ENCODE measurements at places on chromosomes 2 and 18. TPM values are rescaled to one million over a fixed set of nuclear protein-coding genes. Genes with fewer than 3 reads are reported as not detected.

The PCARE gene
- total RNA-seq: not detected

The SALL3 gene
- not detected for total RNA-seq

The GCKR gene
- not detected for total RNA-seq

The PLCL1 gene
- 5.8 TPM for total RNA-seq

The GAREM2 gene
- 0.35 TPM for total RNA-seq

The SH2D6 gene
- 13.5 TPM for total RNA-seq

The SERPINB8 gene
- total RNA-seq: 20.2 TPM

The GREB1 gene
- 1.7 TPM for total RNA-seq

The MAP2 gene
- 5.2 TPM for total RNA-seq

The MYCN gene
- 3.9 TPM for total RNA-seq

The TTN gene
- total RNA-seq: 11.0 TPM

- H3K4me3 ChIP-seq: no peak overlapping the region
- H3K27ac ChIP-seq: no peak overlapping the region
- no peak for DNase-seq
- no peaks in the 10 kb centered on the region for H3K27me3 ChIP-seq
Measured at GRCh38 chr18:60018618-60019462, 119.0 kb downstream of the PMAIP1 start.

DNA sequence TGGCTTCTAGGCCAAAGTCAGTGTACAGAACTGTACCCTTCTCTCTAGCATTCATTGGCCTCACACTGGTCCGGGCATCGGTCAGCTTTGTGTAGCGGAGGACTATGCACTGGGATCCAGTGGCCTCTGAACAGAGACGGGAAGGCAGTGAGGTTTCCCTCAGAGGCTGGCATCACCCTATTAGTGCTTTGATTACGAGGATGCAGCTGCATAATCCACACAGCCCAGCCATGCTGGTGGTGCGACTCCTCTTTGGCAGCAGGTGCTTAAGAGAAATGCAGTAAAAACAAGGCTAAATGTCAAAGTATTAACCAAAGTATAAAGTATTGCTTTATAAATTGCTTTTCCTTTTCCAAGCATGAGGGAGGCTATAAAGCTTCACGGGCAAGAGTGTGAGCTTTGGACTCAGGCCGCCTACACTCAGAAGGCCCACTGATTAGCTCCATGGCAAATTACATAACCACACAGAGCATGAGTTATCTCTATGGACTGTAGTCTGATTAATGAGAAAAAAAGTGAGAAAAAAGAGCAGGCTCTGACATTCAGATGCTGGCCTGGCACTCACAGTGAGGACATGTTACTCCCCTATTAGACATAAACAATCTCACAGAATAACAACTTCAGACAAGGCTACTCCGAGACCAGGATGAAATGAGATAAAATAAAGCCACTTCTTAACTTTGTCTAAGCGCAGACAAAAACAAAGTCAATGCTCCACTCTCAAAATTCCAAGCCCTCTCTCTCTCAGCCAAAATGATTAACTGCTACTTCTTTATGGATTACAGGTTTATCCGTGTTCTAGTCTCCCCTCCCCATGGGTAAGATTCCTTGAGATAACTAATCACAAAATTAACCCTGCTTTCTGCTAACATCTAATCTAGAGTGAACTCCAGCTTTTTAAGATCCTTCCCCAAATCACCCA is 6.4 kb upstream of the CRYGC start:
- no peaks in the 10 kb centered on the region for H3K27me3 ChIP-seq
- H3K4me1 ChIP-seq: peaks cover 3% of the 10 kb centered on the region
- no peaks in the 10 kb centered on the region for H3K36me3 ChIP-seq
- no peak overlapping the region for H3K4me3 ChIP-seq
- DNase-seq: no peak
- H3K27ac ChIP-seq: peak overlapping the region; percentile 81

GRCh38 chr2:172438741-172439508 is 11.5 kb downstream of the ITGA6 start:
- no peaks in the 10 kb centered on the region for H3K27me3 ChIP-seq
- peak overlapping the region; percentile 84 for H3K27ac ChIP-seq
- no peak overlapping the region for H3K4me3 ChIP-seq
- DNase-seq: no peak

GRCh38 chr2:134175834-134176233 is 78.0 kb upstream of the MGAT5 start:
- no peak for DNase-seq
- no peak overlapping the region for H3K27ac ChIP-seq
- no peak overlapping the region for H3K4me3 ChIP-seq
- H3K27me3 ChIP-seq: no peaks in the 10 kb centered on the region
- H3K36me3 ChIP-seq: no peaks in the 10 kb centered on the region

GRCh38 chr18:3995476-3996102 is 459.5 kb downstream of the DLGAP1 start:
- peak; percentile 25 for DNase-seq
- no peaks in the 10 kb centered on the region for H3K27me3 ChIP-seq
- no peak overlapping the region for H3K27ac ChIP-seq
- no peaks in the 10 kb centered on the region for H3K36me3 ChIP-seq
- H3K4me1 ChIP-seq: no peaks in the 10 kb centered on the region

GRCh38 chr18:70417847-70418246 is 129.0 kb downstream of the SOCS6 start:
- H3K27me3 ChIP-seq: no peaks in the 10 kb centered on the region
- H3K36me3 ChIP-seq: no peaks in the 10 kb centered on the region
- no peaks in the 10 kb centered on the region for H3K4me1 ChIP-seq
- DNase-seq: no peak
- H3K4me3 ChIP-seq: no peak overlapping the region

DNA sequence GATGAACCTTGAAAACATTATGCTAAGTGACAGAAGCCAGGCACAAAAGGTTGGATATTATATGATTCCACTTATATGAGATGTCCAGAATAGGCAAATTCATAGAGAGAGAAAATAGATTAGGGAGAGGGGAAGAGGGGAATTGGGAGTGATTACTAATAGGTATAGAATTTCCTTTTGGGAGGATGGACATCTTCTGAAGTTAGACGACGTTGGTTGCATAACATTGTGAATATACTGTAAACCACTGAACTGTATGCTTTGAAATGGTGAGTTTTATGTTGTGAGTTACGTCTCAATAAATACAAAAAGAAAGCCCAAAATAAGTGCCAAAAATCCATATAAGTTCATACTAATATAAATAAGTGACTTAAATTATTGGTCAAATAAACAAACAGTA is 18.6 kb upstream of the CYP26B1 start:
- no peak overlapping the region for H3K27ac ChIP-seq
- no peak overlapping the region for H3K4me3 ChIP-seq
- H3K4me1 ChIP-seq: no peaks in the 10 kb centered on the region
- H3K36me3 ChIP-seq: no peaks in the 10 kb centered on the region
- DNase-seq: no peak
- no peaks in the 10 kb centered on the region for H3K27me3 ChIP-seq

DNA sequence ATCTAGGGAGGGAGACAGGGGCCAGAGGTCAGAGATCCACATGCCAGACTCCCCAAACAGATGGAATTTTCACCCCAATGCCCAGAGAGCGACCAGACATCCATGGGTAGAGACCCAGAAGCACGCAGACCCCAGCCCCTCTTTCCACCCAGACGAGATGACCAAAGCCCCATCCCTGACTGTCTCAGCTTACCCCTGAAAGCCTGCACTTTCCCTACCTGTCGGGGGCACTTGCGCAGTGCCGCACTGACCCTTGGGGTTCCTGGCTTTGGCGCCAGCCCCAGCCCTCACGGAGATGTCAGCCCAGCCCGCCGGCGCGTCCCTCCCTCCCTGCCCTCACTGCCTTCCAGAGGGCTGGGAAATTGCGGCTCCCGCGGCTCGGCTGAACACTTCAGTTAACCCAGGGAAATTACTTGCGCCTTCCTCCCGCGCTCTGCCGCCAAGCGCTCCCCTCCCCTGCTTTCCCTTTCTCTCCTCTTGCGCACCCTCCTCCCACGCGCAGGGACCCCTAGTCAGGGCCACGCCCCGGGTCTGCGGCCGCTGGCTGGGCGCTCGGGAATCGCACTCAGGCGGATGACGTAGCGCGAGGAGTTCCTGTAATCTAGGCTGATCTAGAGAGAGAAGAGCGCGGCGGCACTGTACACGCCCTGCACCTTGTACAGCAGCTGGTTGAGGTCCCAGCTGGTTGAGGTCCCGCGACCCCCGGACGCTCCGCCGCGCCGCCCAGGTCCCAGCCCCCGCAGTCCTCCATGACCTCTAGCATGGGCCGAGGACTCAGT is 12.0 kb downstream of the ALPG start:
- DNase-seq: no peak
- H3K4me1 ChIP-seq: peaks cover 25% of the 10 kb centered on the region
- H3K4me3 ChIP-seq: no peak overlapping the region
- no peaks in the 10 kb centered on the region for H3K36me3 ChIP-seq
- no peak overlapping the region for H3K27ac ChIP-seq

- H3K27ac ChIP-seq: no peak overlapping the region
- no peak for DNase-seq
- no peak overlapping the region for H3K4me3 ChIP-seq
- H3K27me3 ChIP-seq: no peaks in the 10 kb centered on the region
Measured at GRCh38 chr2:69634196-69634821, 9.2 kb downstream of the AAK1 start.

DNA sequence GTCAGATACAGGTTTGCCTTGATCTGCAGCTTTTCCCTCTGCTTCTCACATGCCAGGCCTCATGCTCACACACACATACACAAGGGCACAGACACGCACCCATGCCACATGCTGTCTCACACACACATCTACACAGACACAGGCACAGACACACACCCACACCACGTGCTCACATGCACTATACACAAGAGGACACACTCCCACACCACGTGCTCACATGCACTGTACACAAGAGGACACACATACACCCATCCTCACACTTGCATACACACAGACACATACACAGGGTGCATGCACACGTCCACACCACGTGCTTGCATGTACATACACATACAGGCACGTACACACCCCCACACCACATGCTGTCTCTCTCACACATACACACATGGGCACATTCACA is 253.8 kb downstream of the ATAD2B start:
- no peaks in the 10 kb centered on the region for H3K27me3 ChIP-seq
- no peak overlapping the region for H3K4me3 ChIP-seq
- no peaks in the 10 kb centered on the region for H3K36me3 ChIP-seq
- H3K27ac ChIP-seq: no peak overlapping the region
- no peak for DNase-seq

- H3K36me3 ChIP-seq: no peaks in the 10 kb centered on the region
- H3K4me3 ChIP-seq: no peak overlapping the region
- H3K4me1 ChIP-seq: no peaks in the 10 kb centered on the region
- H3K27me3 ChIP-seq: no peaks in the 10 kb centered on the region
Measured at GRCh38 chr18:55790296-55790695, 202.3 kb upstream of the TCF4 start.

DNA sequence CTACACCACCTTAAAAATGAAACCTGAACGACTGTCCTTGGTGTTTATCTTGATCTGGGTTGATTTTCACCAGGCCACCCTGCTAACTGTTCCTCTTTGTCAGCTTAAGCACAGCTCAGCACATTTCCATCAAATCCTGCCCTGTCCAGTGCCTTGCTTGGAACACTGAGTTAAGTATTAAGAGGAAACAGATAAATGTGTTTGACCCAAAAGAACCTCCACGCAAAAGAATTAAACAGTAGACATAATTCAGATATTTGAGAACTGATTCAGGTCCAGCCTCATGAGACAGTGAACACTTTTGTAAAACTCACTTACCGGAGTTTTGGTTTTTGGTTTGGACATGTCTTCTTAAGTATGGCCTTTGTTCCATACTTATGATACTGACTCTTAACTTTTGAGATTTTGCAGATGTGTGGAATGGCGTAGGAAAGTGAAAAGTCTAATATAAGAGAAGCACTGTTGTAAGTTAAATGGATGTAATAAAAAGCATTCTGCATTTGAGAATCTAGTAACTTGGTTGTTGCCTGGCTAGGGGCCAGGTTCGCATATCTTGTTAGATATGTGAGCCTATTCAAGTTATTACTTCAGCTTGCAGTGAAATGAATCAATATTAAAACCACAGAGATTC is 88.9 kb upstream of the SERPINE2 start:
- no peak overlapping the region for H3K27ac ChIP-seq
- H3K36me3 ChIP-seq: no peaks in the 10 kb centered on the region
- DNase-seq: no peak
- no peaks in the 10 kb centered on the region for H3K27me3 ChIP-seq

- peaks cover 16% of the 10 kb centered on the region for H3K4me1 ChIP-seq
- no peaks in the 10 kb centered on the region for H3K36me3 ChIP-seq
- H3K27ac ChIP-seq: peak overlapping the region; percentile 5
- no peaks in the 10 kb centered on the region for H3K27me3 ChIP-seq
- no peak for DNase-seq
- H3K4me3 ChIP-seq: no peak overlapping the region
Measured at GRCh38 chr18:63238693-63239075, 80.9 kb downstream of the BCL2 start.

GRCh38 chr2:128777196-128778035 is 458.7 kb upstream of the HS6ST1 start:
- H3K27ac ChIP-seq: no peak overlapping the region
- H3K4me3 ChIP-seq: no peak overlapping the region
- H3K4me1 ChIP-seq: no peaks in the 10 kb centered on the region
- no peak for DNase-seq
- no peaks in the 10 kb centered on the region for H3K27me3 ChIP-seq

- H3K27me3 ChIP-seq: no peaks in the 10 kb centered on the region
- H3K36me3 ChIP-seq: no peaks in the 10 kb centered on the region
- no peak for DNase-seq
Measured at GRCh38 chr2:126850940-126851339, 47.8 kb upstream of the TEX51 start.

GRCh38 chr2:187991389-187991788 is 300.3 kb upstream of the GULP1 start:
- H3K36me3 ChIP-seq: no peaks in the 10 kb centered on the region
- H3K27me3 ChIP-seq: no peaks in the 10 kb centered on the region
- DNase-seq: no peak
- H3K4me3 ChIP-seq: no peak overlapping the region
